ENCODE measurements at places on chromosomes 11 and 22.
A peak's percentile ranks its signal among the peaks of the same experiment; 100 is the strongest.

DNA sequence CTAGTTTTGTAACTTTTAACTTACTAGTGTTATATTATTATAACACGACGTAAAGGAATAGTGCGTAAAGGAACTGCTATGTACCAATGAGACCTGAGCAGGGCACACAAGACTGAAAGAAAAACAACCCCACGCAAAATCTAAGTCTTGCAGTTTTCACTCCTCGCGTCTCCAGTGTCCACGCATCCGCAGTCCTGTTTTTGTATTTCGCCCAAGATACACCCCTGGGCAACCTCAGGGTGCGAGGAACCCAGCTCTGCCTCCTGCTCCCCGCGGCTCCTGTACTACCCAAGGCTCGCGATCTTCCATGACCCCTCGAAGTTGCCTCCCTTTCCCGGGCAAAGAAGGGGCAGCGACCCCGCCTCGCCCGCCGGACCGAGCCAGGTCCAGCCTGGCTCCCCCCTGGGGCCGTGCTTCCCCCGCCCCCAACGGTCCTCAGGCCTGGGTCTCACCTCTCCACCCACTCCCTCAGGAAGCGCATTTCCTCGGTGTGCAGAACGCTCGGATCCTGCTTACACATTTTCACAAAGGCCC is 393 bp downstream of the ST13 start:
- H3K4me3 ChIP-seq, result peak overlapping the region; percentile 93
- no peaks in the 10 kb centered on the region for H3K27me3 ChIP-seq
- H3K27ac ChIP-seq, result peak overlapping the region; percentile 99
- H3K4me1 ChIP-seq, result peaks cover 41% of the 10 kb centered on the region

GRCh38 chr11:127238321-127238720 is 237.8 kb upstream of the KIRREL3 start:
- H3K4me1 ChIP-seq, result no peaks in the 10 kb centered on the region
- H3K4me3 ChIP-seq, result no peak overlapping the region
- no peak overlapping the region for H3K27ac ChIP-seq
- DNase-seq, result no peak
- no peaks in the 10 kb centered on the region for H3K36me3 ChIP-seq

DNA sequence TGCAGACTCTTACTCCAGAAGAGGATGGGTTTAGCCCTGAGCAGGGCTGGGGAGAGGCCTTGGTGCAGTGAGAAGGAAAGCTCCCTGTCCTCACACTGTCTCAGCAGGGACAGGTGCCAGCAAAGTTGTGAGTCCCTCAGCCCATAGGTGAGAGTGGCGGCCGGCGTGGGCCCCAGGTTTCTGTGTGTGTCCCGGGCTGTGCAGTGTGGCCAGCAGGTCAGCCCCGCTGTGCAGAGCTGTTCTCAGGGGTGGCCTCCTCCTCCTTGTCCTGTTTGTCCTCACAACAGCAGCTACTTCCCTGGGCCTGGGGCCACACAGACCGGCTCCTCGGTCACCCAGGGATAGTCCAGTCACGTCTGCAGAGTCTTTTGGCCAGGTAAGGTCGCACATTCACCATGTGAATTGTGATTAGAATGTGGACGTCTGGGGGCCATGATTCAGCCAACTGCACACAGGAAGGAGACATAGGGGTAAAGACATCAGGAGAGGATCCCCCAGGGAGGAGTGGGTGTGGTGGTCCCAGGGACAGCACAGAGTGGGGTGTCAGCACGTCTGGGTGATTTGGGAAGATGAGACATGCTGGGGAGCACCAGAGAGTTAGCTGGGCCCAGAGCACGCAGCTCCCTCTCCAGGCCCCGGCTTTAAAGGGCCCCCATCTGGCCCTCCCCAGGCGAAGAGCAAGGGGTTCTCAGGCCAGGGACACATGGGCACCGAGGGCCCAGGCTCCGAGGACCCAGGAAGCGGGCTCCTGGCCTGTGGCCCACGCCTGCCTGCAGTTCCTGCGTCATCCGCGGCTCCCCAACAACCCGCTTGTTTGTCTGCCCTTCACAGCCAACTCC is 81.6 kb downstream of the MYEOV start:
- H3K4me3 ChIP-seq, result no peak overlapping the region
- no peaks in the 10 kb centered on the region for H3K27me3 ChIP-seq
- no peaks in the 10 kb centered on the region for H3K36me3 ChIP-seq
- peak; percentile 72 for DNase-seq
- H3K27ac ChIP-seq, result no peak overlapping the region

DNA sequence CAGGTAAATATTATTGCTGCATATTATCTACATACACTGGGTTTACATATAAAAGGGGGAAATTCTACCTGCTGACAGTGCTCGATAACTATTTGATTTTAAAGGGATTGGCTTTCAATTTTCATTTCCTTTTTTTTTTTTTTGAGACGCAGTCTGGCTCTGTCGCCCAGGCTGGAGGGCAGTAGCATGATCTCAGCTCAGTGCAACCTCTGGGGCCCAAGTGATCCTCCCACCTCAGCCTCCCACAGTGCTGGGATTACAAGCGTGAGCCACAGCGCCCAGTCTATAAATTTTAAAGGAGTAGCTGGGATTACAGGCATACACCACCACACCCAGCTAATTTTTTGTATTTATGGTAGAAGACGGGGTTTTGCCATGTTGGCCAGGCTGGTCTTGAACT is 3.2 kb upstream of the PCF11 start:
- DNase-seq, result no peak
- no peak overlapping the region for H3K27ac ChIP-seq
- no peak overlapping the region for H3K4me3 ChIP-seq
- no peaks in the 10 kb centered on the region for H3K27me3 ChIP-seq

DNA sequence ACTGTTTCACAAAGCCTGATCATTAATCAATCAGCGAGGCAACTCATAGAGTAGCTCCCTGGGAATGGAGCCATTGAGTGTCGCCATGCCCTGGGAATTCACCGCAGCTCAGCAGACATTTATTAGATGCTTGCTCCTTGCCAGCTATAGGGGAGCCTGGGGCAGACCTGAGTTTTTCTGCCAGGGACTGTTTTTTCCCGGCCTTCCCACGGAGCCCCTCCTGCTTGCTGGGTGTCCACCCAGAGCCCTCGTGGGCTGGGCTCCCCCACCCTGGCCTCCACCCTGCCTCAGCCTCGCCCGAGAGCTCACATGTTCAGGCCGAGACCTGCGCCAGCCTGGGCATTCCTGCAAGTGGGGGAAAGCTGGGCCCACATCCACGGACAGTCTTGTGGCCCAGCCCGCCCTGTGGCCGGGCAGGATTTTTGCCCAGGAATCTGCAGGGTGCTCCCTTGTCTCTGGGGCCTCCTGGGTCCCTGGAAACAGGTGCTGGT is 64.9 kb downstream of the SMIM38 start:
- no peaks in the 10 kb centered on the region for H3K36me3 ChIP-seq
- H3K27ac ChIP-seq, result no peak overlapping the region
- H3K27me3 ChIP-seq, result no peaks in the 10 kb centered on the region
- no peaks in the 10 kb centered on the region for H3K4me1 ChIP-seq
- no peak overlapping the region for H3K4me3 ChIP-seq
- DNase-seq, result no peak

DNA sequence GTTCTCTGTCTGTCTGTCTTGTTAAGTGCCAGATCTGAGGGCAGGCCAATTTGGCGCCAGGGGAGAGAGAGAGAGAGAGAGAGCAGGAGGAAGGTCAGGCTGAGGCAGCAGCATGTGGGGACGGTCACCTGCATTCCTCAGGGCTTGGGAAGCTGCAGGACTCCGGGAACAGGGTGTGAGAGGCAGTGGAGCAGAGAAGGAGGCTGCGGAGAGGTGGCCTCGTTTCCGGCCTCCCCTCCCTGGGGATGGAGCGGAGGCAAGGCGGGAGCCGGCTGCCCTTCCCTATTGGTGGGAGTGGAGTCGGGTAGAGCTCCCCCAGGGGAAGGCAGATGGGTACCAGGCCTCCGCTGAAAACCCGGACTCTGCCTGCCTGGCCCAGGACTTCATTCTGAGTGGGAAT is 9.7 kb downstream of the CLMP start:
- no peak overlapping the region for H3K27ac ChIP-seq
- no peak overlapping the region for H3K4me3 ChIP-seq
- H3K27me3 ChIP-seq, result no peaks in the 10 kb centered on the region
- DNase-seq, result no peak
- H3K4me1 ChIP-seq, result no peaks in the 10 kb centered on the region

DNA sequence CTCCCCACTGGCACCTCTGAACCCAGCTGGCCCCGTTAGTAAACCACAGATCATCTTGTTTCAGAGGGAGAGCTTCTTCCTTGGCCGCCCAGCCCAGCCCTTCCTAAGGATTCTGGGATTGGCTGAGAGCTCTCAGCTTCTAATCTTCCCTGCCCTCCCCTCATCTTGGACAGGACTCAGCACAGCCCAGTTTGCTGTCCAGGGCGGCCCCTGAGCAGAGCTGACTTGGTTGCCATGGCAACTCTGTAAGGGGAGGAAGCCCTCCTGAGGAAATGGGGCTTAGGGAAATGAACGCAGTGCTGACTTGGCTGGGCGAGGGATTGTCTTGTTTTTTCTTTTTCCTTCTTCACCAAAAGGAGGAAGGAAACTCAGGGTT is 4.6 kb downstream of the APOL4 start:
- no peak overlapping the region for H3K27ac ChIP-seq
- no peak for DNase-seq
- H3K27me3 ChIP-seq, result no peaks in the 10 kb centered on the region
- H3K36me3 ChIP-seq, result no peaks in the 10 kb centered on the region

- H3K36me3 ChIP-seq, result peaks cover 100% of the 10 kb centered on the region
- no peak overlapping the region for H3K4me3 ChIP-seq
- H3K27me3 ChIP-seq, result no peaks in the 10 kb centered on the region
- no peak for DNase-seq
These were observed 15.6 kb upstream of the VWCE start for GRCh38 chr11:61310749-61311148.

GRCh38 chr11:74278721-74279161 is 32.7 kb downstream of the P4HA3 start:
- H3K4me1 ChIP-seq, result peaks cover 7% of the 10 kb centered on the region
- no peaks in the 10 kb centered on the region for H3K27me3 ChIP-seq
- no peaks in the 10 kb centered on the region for H3K36me3 ChIP-seq
- peak overlapping the region; percentile 52 for H3K27ac ChIP-seq
- no peak overlapping the region for H3K4me3 ChIP-seq
- no peak for DNase-seq

DNA sequence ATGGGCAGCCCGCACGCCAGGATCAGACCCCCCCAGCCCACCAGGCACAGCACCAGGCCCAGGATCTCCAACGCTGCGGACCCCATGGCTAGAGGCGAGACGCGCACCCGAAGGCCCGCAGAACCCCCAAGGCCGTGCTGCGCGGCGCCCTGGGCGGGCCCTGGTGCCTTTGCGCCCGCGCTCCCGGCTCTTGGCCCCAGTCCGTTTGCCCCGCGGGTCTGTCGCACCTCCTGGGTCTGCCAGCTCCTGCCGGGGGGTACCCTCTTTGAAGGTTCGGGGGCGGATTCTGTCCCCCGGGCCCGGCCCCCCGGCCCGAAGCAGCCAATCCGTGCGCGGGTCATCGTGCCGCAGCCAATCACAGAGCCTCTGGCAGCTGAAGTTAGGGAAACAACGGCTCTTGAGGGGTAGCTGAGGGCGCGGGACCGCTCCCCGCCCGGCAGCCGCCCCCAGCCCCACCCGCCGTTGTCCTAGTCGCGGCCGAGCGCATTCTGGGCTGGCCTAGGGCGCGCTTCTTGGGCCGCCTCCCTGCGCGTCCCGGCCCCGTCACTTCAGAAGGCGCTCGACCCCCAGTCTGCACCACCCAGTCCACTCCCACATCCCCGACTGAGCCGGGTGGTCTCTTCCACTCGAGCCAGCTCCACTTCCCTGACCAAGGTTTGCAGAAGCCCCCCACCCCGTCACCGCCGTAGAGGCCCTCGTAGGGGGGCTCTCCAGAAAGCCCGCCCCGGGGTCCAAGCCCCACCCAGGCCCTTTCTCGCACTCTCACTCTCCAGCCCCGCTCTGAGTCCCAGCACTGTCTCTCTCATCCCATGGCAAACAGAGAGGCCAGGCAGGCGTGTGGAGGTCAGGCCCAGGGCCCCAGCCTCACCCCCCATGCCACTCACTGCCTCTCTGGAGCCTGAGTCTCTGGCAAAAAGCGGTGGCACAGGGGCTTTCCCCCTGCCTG is at the start of gene CLDN5:
Gene CLDN5, minus strand, starts transcription at position 241 of the 946 bp plus-strand sequence. Its CDS starts 155 bp downstream, at position 86.
- peak; percentile 72 for DNase-seq
- H3K36me3 ChIP-seq, result no peaks in the 10 kb centered on the region
- H3K4me3 ChIP-seq, result peak within 1 kb of the TSS; percentile 25
- peaks cover 35% of the 10 kb centered on the region for H3K4me1 ChIP-seq
- peaks cover 31% of the 10 kb centered on the region for H3K27me3 ChIP-seq
- peak within 1 kb of the TSS; percentile 71 for H3K27ac ChIP-seq

- H3K36me3 ChIP-seq, result no peaks in the 10 kb centered on the region
- no peak for DNase-seq
- no peaks in the 10 kb centered on the region for H3K4me1 ChIP-seq
- H3K27me3 ChIP-seq, result no peaks in the 10 kb centered on the region
- no peak overlapping the region for H3K4me3 ChIP-seq
- H3K27ac ChIP-seq, result no peak overlapping the region
These were observed 17.0 kb upstream of the NUCB2 start for GRCh38 chr11:17259519-17259918.

DNA sequence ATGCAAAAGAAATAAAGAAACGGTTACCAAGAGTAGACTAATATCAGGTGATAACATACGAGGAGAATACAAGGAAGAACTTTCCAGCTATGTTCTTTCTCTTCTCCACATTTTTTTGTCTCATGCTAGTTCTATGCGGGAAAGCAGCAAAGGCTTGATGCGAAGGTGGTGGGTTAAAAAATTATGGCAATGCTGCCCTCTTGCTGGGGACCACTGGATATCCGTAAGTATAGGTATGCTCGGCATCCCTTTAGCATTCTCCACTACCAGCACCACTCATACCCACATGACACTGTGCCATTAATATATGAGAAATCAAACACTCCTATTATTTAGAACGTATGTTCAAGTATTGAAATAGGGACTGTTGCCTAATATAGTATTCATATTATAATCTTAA is 776.4 kb downstream of the LRRC4C start:
- H3K27me3 ChIP-seq, result no peaks in the 10 kb centered on the region
- no peaks in the 10 kb centered on the region for H3K36me3 ChIP-seq
- no peaks in the 10 kb centered on the region for H3K4me1 ChIP-seq
- no peak overlapping the region for H3K4me3 ChIP-seq

GRCh38 chr11:45267052-45267451 is 19.1 kb downstream of the SYT13 start:
- H3K27me3 ChIP-seq, result peaks cover 26% of the 10 kb centered on the region
- no peak overlapping the region for H3K27ac ChIP-seq
- no peaks in the 10 kb centered on the region for H3K4me1 ChIP-seq
- no peak for DNase-seq
- no peak overlapping the region for H3K4me3 ChIP-seq
- H3K36me3 ChIP-seq, result no peaks in the 10 kb centered on the region

DNA sequence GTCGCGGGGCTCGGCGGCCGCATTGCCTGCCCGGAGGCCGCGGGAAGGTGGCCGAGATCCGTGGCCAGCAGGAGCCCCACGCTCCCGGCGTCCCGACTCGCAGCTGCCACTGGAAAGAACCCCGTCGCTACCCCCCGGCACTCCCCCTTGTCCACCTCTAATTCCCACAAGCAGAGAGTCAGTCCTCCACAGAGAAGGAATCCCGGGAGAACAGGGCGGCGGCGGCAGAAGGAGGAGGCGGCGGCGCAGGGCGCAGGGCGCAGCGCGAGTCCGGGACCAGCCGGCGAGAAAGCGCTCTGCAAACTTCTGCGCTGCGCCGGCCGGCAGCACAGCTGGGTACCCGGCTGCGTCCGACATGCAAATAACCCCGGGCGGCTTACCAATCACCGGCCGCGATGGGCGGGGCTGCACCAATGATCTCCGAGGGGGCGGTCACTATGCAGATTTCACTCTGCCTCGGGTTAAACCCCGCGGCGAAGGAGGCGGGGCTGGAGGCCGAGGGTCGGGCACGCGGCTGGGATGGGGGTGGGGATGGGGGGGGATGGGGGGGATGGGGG is at the start of gene ABTB2:
Gene ABTB2, minus strand, starts transcription at position 310 of the 557 bp plus-strand sequence.
- H3K4me1 ChIP-seq, result peaks cover 33% of the 10 kb centered on the region
- peak within 1 kb of the TSS; percentile 66 for H3K27ac ChIP-seq
- peak; percentile 96 for DNase-seq
- peak within 1 kb of the TSS; percentile 78 for H3K4me3 ChIP-seq
- no peaks in the 10 kb centered on the region for H3K27me3 ChIP-seq
- no peaks in the 10 kb centered on the region for H3K36me3 ChIP-seq

All from left lung (tissue), 14 donors.